ENCODE measurements at places on chromosomes 1 and 21.

GRCh38 chr1:206513312-206514111, 6.2 kb downstream of the RASSF5 start:
- peaks cover 1% of the 10 kb centered on the region for H3K36me3 ChIP-seq
- peaks cover 13% of the 10 kb centered on the region for H3K27me3 ChIP-seq
- DNase-seq = no peak
- no peak overlapping the region for H3K27ac ChIP-seq
- no peak overlapping the region for H3K4me3 ChIP-seq
- H3K4me1 ChIP-seq = peaks cover 8% of the 10 kb centered on the region

DNA sequence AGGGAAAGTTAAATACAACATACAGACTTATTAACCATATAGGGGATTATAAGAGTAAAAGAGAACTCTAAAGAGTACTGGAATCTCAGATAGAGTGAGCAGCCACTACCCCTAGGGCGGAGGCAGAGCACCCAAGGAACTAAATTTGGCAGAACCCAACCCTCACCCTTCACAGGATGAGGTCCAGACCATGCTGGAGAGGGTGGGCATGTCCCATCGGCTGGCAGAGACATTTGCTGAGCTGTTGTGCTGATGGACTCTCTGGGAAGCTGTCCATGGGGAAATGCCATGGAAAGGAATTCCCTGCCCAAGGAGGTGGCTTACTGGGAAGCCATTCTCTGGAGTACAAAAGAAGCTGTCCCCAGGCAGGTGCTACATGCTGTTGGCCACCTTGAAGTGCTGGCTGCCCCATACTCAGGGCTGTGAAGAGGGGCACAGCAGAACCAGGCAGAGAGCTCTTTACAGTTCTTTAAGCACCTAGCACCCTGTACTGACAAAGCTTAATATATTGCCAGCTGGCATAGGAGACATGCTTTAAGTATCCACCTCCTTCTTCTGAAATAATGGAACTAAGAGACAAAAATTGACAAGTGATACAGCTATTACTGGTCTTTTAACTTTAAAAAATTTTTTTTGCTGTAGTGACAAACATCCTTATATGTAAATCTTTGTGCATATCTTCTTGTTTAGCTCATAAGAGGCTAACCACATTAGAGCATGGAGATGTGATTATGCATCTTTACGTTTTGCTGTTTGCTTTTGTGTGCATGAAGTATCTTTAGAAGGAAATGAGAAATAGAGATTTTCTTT, 29.6 kb downstream of the TSNAX start:
- peaks cover 12% of the 10 kb centered on the region for H3K36me3 ChIP-seq
- no peaks in the 10 kb centered on the region for H3K27me3 ChIP-seq
- no peak overlapping the region for H3K27ac ChIP-seq

- H3K27me3 ChIP-seq = no peaks in the 10 kb centered on the region
- H3K36me3 ChIP-seq = peaks cover 18% of the 10 kb centered on the region
- H3K4me1 ChIP-seq = peaks cover 6% of the 10 kb centered on the region
- H3K4me3 ChIP-seq = no peak overlapping the region
- DNase-seq = no peak
- no peak overlapping the region for H3K27ac ChIP-seq
These were observed 12.2 kb downstream of the SARS1 start for GRCh38 chr1:109225711-109226445.

GRCh38 chr1:67978890-67979516, 71.4 kb downstream of the DIRAS3 start:
- no peaks in the 10 kb centered on the region for H3K4me1 ChIP-seq
- H3K27me3 ChIP-seq = no peaks in the 10 kb centered on the region
- no peaks in the 10 kb centered on the region for H3K36me3 ChIP-seq

DNA sequence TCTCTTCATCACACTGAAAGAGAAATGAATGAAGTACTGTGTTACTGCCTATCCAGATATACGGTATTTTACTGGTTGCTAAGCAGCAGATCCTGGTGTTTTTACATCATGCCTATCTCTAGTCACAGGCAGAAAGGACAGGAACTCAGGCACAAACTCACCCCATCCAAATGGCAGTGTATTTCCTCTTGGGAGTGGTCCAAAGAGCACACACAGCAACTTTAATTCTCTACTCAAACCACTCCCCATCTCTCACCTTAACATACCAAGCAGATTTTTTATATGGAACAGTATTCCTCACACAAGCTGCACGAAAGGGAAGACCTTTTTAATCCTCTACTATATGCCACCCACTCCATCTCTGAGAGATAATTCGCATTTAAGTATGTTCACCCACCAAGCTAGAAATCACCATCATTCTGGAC, 27.3 kb downstream of the EIF4G3 start:
- peaks cover 5% of the 10 kb centered on the region for H3K36me3 ChIP-seq
- H3K4me3 ChIP-seq = no peak overlapping the region
- H3K27me3 ChIP-seq = no peaks in the 10 kb centered on the region
- peaks cover 4% of the 10 kb centered on the region for H3K4me1 ChIP-seq
- no peak for DNase-seq
- peak overlapping the region; percentile 72 for H3K27ac ChIP-seq

- no peaks in the 10 kb centered on the region for H3K36me3 ChIP-seq
- H3K4me3 ChIP-seq = no peak overlapping the region
- H3K4me1 ChIP-seq = no peaks in the 10 kb centered on the region
- H3K27me3 ChIP-seq = peaks cover 28% of the 10 kb centered on the region
- DNase-seq = no peak
These were observed 3.3 kb downstream of the CLCNKB start for GRCh38 chr1:16046842-16047241.

GRCh38 chr1:233406339-233406960, 78.9 kb downstream of the MAP3K21 start:
- no peak overlapping the region for H3K4me3 ChIP-seq
- H3K36me3 ChIP-seq = no peaks in the 10 kb centered on the region
- no peak overlapping the region for H3K27ac ChIP-seq

DNA sequence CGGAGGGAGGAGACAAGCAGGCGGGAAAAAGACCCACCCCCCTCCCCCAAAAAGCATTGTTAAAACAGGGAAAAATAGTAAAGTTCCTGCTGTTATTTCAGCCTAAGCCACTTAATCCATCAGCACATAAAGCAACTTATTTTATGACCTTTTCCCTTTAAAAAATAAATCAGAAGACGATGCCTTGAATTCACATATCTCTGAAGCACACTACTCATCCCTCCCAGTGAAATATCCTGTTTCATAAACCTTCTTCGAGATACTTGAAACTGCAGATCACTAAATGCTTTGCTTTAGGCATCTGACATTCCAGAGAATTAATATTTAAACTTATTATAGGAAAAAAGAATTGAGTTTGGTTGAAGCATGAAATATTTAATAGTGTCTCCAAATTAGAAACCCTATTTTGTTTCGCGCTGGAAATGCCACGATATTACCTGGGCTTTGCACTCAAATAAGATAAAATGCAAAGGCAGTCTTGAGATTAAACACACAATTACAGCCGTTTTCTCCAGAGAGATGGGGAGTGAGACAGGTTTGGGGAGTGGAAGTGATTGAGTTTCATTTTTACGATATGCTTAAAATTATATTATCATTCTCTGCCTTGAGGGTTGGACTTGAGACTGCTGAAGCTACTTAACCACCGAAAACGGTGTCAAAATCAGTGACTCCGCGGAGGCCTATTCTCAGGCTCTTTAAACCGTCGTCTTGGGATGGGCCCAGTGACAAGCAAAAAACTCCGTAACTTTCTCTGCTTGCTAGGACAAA, 9.3 kb downstream of the GLIS1 start:
- no peaks in the 10 kb centered on the region for H3K4me1 ChIP-seq
- H3K27me3 ChIP-seq = peaks cover 9% of the 10 kb centered on the region
- H3K27ac ChIP-seq = no peak overlapping the region
- DNase-seq = no peak
- H3K36me3 ChIP-seq = no peaks in the 10 kb centered on the region

- peaks cover 21% of the 10 kb centered on the region for H3K27me3 ChIP-seq
- peaks cover 6% of the 10 kb centered on the region for H3K4me1 ChIP-seq
These were observed 3.8 kb upstream of the RGS13 start for GRCh38 chr1:192632188-192632587.

GRCh38 chr21:43699933-43700599, 18.9 kb upstream of the PDXK start:
- no peak overlapping the region for H3K27ac ChIP-seq
- peaks cover 3% of the 10 kb centered on the region for H3K27me3 ChIP-seq
- no peak for DNase-seq
- peaks cover 6% of the 10 kb centered on the region for H3K4me1 ChIP-seq
- H3K36me3 ChIP-seq = peaks cover 4% of the 10 kb centered on the region

- DNase-seq = no peak
- H3K27me3 ChIP-seq = no peaks in the 10 kb centered on the region
- H3K4me1 ChIP-seq = peaks cover 46% of the 10 kb centered on the region
These were observed 5.3 kb upstream of the DENND4B start for GRCh38 chr1:153951801-153952200.

DNA sequence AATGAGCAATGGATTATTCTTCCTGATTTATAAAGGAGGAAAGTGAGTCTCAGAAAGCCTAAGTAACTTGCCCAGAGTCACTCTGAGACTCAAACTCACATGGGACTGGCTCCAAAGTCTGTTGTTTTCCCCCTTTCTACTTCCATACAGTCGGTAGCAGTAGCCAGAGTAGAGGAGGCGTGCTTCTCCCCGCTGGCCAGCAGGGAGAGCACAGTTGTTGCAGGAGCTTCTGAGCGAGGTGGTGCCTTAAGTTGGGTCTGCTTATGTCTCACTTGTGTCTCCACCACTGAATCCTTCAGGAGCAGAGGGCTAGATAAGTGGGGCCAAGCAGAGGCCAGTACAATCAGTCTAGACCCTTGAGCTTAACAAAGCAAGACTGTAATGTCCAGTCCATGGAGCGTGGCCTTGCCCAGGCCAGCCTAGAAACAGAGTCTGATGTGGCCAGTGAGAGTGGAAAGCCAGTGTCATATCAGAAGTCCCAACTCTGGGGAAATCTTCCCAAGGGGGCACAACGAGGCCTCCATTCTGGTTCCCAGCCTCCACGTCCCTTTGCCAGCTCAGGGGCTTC, 181.9 kb downstream of the ZSCAN20 start:
- DNase-seq = no peak
- no peaks in the 10 kb centered on the region for H3K4me1 ChIP-seq
- H3K4me3 ChIP-seq = no peak overlapping the region
- no peaks in the 10 kb centered on the region for H3K36me3 ChIP-seq
- peaks cover 10% of the 10 kb centered on the region for H3K27me3 ChIP-seq

GRCh38 chr1:217370757-217371156, 260.1 kb downstream of the GPATCH2 start:
- H3K27ac ChIP-seq = no peak overlapping the region
- peaks cover 4% of the 10 kb centered on the region for H3K4me1 ChIP-seq
- H3K27me3 ChIP-seq = no peaks in the 10 kb centered on the region
- no peak for DNase-seq
- no peak overlapping the region for H3K4me3 ChIP-seq

DNA sequence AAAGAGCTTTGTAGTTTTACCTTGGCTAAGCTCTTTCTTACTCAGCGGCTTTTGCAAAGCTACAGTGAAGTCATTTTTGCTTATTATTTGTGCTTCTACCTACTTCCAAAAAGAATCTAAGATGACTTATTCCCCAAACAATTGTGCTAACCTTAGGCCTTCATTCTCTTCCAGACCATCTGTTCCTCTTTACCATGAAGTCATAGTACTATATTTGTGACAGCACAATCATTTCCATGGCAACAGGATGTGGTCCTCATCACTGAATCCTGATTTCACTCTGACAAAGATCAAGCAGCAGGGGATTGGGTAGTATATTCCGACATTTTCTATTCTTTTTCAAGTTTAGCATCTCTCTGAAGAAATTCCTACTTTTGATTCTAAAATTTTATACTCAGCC, 24.8 kb upstream of the NMNAT2 start:
- H3K27ac ChIP-seq = no peak overlapping the region
- H3K4me1 ChIP-seq = no peaks in the 10 kb centered on the region
- peaks cover 5% of the 10 kb centered on the region for H3K27me3 ChIP-seq
- DNase-seq = no peak

DNA sequence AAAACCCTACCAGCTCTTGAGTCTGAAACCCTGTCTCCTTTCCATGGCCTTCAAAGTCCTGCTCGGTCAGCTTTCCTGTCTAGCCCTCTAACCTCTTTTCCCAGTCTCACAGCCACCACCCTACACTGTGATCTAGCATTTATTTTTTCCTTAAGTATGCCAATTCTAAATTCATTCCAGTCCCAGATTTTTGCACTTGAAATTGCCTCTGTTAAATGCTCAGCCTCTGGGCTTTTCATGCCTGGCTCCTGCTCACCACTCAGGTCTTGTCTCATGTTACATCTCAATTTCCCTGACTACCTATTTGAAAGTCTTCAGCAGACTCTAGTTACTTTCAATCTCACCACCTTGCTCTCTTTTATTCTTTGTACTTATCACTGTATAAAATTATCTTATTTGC, 176.2 kb downstream of the ADGRL4 start:
- H3K27ac ChIP-seq = no peak overlapping the region
- no peaks in the 10 kb centered on the region for H3K27me3 ChIP-seq
- no peaks in the 10 kb centered on the region for H3K36me3 ChIP-seq
- no peak overlapping the region for H3K4me3 ChIP-seq

- peaks cover 2% of the 10 kb centered on the region for H3K4me1 ChIP-seq
- peaks cover 2% of the 10 kb centered on the region for H3K36me3 ChIP-seq
- H3K27me3 ChIP-seq = peaks cover 8% of the 10 kb centered on the region
- DNase-seq = no peak
- no peak overlapping the region for H3K27ac ChIP-seq
- no peak overlapping the region for H3K4me3 ChIP-seq
These were observed 151.0 kb upstream of the RAB4A start for GRCh38 chr1:229119876-229120275.

DNA sequence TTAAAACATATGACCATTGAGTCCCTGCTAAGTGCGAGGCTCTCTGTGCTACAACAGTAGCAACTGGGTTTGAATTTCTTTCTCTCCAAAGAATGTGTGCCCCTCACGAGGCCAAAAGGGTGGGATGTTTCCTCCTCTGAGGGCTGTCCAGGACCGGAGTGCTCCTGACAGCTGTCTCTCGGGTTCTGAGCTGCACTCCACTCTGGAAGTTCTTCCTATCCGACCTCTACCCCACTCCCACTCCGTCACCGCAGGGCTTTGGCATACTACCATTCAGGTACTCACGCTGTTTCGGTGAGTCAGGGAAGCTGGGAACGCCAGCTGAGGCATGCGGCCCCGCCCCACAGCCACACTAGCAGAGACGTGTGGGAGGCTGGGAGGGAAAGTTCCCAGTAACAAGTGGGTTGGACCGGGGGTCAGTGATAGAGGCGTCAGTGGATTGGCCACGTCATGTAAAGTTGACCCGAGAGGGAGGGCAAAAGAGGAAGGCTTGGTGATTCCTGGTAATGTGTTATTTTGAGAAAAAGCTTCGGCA, 705 bp upstream of the SLC50A1 start:
- peak overlapping the region; percentile 95 for H3K4me3 ChIP-seq
- H3K27ac ChIP-seq = peak overlapping the region; percentile 99
- H3K36me3 ChIP-seq = peaks cover 1% of the 10 kb centered on the region
- DNase-seq = no peak
- H3K27me3 ChIP-seq = no peaks in the 10 kb centered on the region

GRCh38 chr1:94383966-94384408, 34.2 kb upstream of the ABCD3 start:
- no peak overlapping the region for H3K4me3 ChIP-seq
- peaks cover 2% of the 10 kb centered on the region for H3K27me3 ChIP-seq
- no peaks in the 10 kb centered on the region for H3K36me3 ChIP-seq
- peaks cover 7% of the 10 kb centered on the region for H3K4me1 ChIP-seq
- DNase-seq = no peak
- H3K27ac ChIP-seq = no peak overlapping the region
